HFF-Myc (cell line): ENCODE measurements at places on chromosomes 12 and 14.

DNA sequence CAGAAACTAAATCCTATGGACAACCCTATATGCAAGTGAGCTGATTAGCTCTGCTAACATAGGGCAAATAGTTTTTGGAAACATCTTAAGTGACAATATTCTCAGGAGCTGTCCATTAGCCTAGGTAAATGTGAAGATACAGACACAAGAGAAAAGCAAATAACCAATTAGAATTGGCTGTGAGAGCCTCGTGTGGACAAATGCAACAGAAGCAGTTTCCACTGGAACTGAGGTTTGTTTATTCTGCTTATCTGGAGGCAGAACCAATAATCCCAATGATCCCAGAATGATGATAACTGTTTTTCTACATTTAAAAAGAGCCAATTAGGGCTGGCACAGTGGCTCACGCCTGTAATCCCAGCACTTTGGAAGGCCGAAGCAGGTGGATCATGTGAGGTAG lies 43.2 kb upstream of the YAF2 start:
- no peak for DNase-seq

- no peak for DNase-seq
Measured at GRCh38 chr14:105192866-105193731, 12.0 kb upstream of the NUDT14 start.

DNA sequence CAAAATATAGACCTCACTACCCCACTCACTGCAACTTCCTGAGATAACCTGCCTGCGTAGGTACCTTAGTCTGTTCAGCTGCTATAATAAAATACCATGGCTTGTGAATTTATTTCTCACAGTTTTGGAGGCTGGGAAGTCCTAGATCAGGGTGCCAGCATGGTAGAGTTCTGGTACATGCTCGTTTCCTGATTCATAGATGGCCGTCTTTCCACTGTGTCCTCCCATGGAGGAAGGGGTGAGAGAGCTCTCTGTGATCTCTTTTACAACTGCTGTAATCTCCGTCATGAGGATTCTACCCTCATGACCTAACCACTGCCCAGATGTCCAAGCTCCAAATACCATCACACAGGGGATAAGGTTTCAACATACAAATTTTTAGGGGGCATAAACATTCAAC lies 49.7 kb downstream of the KCNA1 start:
- DNase-seq = no peak

GRCh38 chr14:104596451-104596918 lies 8.1 kb downstream of the TMEM179 start:
- DNase-seq = no peak

DNA sequence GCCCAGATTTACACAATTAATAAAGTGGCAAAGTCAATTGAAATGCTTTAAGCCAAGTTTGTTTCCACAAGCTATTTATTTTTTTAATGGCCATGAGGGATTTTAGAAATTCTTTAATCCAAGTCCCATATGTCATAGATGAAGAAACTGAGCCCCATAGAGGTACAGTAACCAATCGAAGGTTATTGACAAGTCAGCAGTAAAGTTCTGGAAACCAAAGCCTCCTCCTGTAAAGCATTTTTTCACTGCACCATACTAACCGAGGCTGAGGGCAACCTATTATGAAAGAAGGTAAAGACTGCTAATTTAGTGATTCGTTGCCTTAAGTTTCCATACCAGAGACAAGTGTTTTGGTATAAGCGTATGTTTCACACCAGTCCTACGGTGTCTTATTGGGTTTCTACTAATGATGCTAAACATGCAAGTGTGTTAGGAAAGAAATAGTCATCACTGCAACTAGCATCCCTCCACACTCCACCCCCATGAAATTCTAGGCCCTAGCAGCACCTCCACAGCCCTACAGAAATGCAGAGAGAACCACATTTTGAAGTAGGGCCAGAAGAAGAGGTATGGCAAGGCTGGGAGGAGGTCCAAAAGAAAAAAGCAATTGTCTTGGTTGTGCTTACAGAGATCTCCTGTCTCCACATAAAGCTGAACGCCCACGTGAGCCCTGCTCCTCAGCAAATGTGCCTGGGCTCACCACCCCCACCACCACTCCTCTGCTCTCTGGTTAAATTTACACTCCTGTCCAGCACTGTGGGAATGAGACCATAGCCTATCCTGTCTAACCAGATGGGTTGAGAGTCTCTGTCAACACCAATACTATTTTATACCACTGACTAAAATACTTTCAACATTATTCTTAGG lies 271.1 kb upstream of the G2E3 start:
- no peak for DNase-seq

- peak; percentile 47 for DNase-seq
Measured at GRCh38 chr12:62438098-62438692, 28.4 kb upstream of the MON2 start.

DNA sequence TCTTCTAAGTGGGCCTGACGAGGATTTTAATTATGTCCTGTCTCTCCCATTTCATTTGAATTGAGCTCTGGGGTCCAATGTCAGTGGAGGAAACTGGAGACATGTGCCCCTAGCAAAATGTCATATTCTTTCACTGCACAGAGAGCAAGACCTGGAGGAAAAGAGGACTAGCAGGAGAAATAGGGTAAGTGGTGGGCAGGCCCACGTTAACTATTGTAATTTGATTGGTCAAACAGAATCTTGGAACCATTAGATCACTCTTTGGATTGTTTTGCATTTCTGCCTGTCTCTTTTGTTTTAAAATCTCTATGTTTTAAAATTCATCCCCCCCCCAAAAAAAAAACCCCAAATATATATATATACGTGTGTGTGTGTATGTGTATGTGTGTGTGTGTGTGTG lies 113.9 kb upstream of the PELI2 start:
- no peak for DNase-seq

GRCh38 chr12:75444429-75445136 lies 36.0 kb upstream of the GLIPR1 start:
- no peak for DNase-seq

DNA sequence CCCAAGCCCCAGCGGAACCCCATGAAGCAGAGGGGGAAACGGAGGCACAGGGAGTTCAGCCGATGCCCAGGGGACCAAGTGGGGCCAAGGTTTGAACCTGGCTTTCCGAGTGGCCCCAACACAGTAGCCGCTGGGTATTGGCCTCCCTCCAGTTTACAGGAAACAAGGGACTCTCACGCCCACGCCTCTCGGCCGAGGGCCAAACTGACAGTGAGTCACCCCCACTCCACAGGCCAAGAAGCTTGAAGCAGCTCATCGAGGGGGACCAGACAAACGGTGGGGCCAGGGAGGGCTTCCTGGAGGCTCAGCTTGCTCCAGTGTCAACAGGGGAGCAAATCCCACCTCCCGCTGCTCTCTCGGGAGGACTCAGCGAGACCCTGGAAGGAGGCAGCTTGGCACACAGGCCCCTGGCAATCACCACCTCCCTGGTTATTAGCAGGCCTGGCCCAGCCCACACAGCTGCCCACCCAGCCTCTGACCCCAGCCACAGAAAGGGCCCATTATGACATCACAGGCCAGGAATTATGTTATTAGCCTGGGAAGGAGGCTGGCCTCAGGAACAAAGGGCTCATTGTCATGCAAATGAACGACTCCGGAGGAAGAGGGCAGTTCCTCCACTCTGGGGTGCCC lies 54.6 kb downstream of the NCOR2 start:
- peak; percentile 91 for DNase-seq

DNA sequence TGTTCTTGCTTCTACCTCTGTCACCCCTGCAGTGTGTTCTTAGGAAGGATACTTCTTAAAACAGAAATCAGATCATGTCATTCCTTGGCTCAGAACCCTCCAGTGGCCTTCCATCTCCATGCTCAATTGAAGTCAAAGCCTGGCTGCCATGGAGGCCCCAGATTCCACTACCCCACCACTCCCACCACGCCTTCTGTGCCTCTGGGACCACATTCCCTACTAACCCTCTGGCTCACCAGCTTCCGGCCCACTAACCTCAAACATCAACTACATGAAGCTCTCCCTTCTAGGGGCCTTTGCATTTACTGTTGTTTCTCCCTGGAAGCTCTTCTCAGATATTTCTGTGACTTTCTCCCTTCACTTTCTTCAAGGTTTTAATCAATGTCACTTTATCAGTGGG lies 76.1 kb upstream of the REP15 start:
- no peak for DNase-seq

DNA sequence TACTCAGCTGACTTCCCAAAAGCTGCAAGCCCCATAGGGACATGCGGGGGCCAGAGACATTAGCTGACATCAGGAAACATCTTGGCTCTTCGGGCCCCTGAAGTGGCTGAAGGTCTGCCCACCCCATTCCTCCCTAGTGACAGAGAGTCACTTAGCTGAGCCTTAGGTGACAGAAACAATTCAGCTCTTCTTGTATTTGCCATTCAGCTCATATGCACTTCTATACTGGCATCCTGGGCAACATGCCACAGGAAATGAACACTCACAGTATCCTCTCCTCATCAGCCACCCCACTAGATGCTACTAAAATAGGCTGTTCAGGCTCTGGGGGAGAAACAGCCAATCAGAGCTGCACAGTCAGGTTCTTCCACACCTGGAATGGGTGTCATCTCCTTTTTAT lies 3.4 kb downstream of the DCTN2 start:
- DNase-seq = no peak

DNA sequence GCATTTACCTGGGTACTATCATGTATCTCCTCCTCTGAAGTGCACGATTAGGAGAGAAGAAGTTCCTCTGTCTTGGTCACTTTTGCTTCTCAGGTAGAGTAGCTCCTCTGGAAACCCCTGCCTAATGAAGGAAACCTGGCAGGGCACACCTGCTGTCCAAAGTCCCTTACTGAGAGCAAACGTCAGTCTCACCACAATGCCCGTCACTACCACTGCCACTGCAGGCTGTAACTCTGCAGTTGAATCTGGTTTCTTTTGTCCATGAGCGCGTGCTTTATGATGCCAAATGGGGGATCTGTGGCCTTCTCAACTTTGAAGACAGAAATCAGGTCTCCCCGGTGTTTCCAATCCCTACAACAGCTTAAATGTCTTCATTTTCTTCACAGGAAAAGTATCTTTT lies 1068.6 kb downstream of the BCL11B start:
- no peak for DNase-seq

- no peak for DNase-seq
Measured at GRCh38 chr14:76926521-76927251, 100.5 kb downstream of the LRRC74A start.

GRCh38 chr14:104799244-104800014 lies 1.5 kb upstream of the ZBTB42 start:
- no peak for DNase-seq

DNA sequence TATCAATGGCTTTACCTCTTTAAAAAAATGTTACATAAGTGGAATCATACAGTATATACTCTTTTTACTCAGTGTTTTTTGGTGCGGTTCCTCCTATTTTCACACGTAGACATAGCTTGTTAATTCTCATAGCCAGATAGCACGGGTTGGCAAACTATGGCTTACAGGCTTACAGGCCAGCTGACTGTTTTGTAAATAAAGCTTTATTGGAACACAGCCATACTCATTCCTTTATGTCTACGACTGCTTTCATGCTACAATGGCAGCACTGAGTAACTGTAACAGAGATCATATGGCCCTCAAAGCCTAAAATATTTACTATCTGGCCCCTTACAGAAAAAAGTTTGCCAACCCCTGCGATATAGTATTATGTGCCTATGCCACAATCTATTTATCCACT lies 5.8 kb upstream of the DAAM1 start:
- DNase-seq = no peak

- no peak for DNase-seq
Measured at GRCh38 chr12:114681116-114681871, 2.7 kb downstream of the TBX3 start.

GRCh38 chr12:19273482-19274330 lies 144.2 kb downstream of the PLEKHA5 start:
- peak; percentile 97 for DNase-seq

GRCh38 chr12:132155771-132156572 lies 11.7 kb downstream of the NOC4L start:
- no peak for DNase-seq

GRCh38 chr12:55733021-55733555 lies 4.3 kb upstream of the CD63 start:
- DNase-seq = no peak

GRCh38 chr12:95674163-95674562 lies 116.4 kb downstream of the NTN4 start:
- no peak for DNase-seq

- DNase-seq = no peak
Measured at GRCh38 chr12:46965137-46965536, 114.3 kb upstream of the PCED1B start.

- no peak for DNase-seq
Measured at GRCh38 chr12:5913387-5913786, 31.7 kb downstream of the ANO2 start.

- DNase-seq = no peak
Measured at GRCh38 chr12:27913999-27914614, 58.4 kb downstream of the PTHLH start.

DNA sequence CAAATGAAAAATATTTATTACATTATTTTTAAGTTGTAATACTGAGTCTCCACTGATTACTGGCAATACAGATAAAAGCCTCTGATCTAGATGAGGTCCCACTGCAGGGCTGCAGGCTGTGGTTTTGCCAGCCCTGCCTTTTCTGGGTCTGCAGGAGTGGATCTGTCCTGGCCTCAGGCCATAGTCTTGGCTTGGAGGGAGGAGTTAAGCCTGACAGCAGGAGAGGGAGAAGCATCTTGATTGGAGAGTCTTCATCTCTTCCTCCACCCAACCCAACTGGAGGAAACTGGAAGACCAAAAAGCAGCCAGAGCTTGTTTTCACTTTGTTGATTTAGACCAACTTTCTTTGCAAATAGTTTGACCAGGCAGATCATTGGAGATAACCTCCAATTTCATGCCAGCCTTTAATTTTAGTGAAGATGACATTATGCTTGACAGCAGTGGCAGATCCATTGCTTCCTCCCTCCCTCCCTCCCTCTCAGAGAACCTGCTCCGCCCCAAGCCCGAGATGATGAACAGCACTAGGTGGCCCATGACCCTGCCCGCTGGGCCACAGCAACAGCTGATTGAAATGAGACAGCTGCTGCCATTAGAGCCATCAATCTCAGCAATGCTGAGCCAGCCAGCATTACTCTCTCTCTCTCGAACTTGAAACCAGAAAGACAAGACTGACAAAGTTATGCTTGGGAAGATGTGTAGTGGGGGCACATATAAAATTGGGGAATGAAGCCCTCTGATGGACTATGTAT lies 222.4 kb downstream of the GLT1D1 start:
- DNase-seq = no peak

GRCh38 chr14:67502867-67503266 lies 14.3 kb upstream of the TMEM229B start:
- DNase-seq = no peak

DNA sequence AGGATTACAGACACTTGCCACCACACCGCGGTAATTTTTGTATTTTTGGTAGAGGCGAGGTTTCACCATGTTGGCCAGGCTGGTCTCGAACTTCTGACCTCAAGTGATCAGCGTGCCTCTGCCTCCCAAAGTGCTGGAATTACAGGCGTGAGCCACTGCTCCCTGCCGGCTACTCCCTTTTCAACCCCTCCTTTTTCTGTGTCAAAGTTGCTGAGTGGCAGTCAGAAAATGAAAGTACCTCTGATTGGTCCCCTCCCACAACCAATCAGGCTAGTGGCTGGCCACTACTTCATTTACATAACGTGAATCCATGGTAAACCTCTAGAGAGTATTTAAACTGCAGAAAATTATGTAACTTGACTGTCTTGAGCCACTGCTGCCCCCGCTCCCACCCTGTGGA lies 5.9 kb downstream of the RESF1 start:
- DNase-seq = no peak

GRCh38 chr12:115320967-115321366 lies 637.0 kb upstream of the TBX3 start:
- DNase-seq = no peak

GRCh38 chr14:100677152-100677551 lies 49.5 kb upstream of the DLK1 start:
- no peak for DNase-seq
